ENCODE measurements at places on chromosomes 1 and 21. TPM values are rescaled to one million over a fixed set of nuclear protein-coding genes. Genes with fewer than 3 reads are reported as not detected.

The FTCD gene
- total RNA-seq = 1.4 TPM

The SUMO3 gene
- 92.1 TPM for total RNA-seq

The SPATA1 gene
- 1.5 TPM for total RNA-seq

DNA sequence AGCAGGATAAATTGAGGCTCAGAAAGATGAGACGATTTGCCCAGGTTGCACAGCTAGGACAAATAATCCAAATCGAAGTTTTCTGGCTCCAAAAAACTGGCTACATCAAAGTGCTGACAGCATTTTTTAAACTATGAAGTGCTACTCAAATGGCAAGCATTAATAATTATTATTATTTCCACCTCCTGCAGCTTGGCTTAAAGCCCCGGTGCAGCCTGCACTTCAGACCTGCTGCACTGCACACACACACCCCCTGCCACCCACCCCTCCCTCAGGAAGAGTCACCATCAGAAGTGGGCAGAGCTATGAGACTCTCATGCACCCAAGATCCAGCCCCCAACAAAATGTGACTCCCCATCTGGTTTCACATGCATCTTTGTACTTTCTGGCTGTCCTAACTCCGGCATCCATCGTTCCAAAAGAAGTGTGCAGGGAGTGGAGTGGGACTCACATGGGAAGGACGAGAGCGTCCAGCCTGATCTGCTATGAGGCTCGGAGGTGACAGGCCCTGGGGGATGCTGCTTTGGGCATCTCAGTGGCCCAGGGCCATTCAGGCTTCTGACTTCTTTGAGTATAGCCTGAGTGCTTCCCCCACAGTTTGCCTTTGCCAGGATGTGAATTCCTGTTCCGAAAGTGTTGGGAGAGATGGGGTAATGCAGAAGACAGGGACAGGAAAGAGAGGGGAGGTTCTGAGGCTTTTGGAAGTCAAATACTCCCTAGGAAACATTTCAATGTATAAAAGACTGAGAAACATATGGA, 65.0 kb upstream of the FAM20B start:
- no peak for DNase-seq
- H3K27ac ChIP-seq = no peak overlapping the region
- no peaks in the 10 kb centered on the region for H3K36me3 ChIP-seq
- no peaks in the 10 kb centered on the region for H3K27me3 ChIP-seq
- H3K4me3 ChIP-seq = no peak overlapping the region

The WDR64 gene
- not detected for total RNA-seq

The HPCAL4 gene
- 0.49 TPM for total RNA-seq

The FAM177B gene
- total RNA-seq = not detected

The MIER1 gene
- total RNA-seq = 31.4 TPM

The MARK1 gene
- 14.6 TPM for total RNA-seq

GRCh38 chr1:17763417-17763816, 8.3 kb downstream of the ACTL8 start:
- H3K4me1 ChIP-seq = peaks cover 4% of the 10 kb centered on the region
- H3K4me3 ChIP-seq = no peak overlapping the region
- DNase-seq = no peak
- no peaks in the 10 kb centered on the region for H3K36me3 ChIP-seq

All from neural crest cell (in vitro differentiated cells).